ENCODE measurements at places on chromosomes 11 and 22. TPM values are rescaled to one million over a fixed set of nuclear protein-coding genes. Genes with fewer than 3 reads are reported as not detected.
A peak's percentile ranks its signal among the peaks of the same experiment; 100 is the strongest.

The OR5B21 gene
- not detected for total RNA-seq

DNA sequence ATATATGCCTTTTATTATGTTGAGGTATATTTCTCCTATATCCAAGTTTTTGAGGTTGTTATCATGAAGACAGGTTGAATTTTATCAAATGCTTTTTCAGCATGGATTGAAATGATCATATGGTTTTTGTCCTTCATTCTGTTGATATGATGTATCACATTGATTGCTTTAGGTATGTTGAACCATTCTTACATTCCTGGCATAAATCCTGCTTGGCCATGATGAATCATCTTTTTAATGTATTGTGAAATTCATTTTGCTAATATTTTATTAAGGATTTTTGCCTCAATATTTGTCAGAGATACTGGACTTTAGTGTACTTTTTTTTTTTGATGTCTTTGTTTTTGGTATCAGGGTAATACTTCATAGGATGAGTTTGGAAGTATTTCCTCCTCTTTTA, 283.8 kb upstream of the C11orf87 start:
- H3K4me1 ChIP-seq = peaks cover 2% of the 10 kb centered on the region
- H3K36me3 ChIP-seq = peaks cover 1% of the 10 kb centered on the region
- no peaks in the 10 kb centered on the region for H3K27me3 ChIP-seq
- DNase-seq = no peak
- no peak overlapping the region for H3K27ac ChIP-seq

- H3K4me3 ChIP-seq = no peak overlapping the region
- peaks cover 49% of the 10 kb centered on the region for H3K4me1 ChIP-seq
- H3K36me3 ChIP-seq = no peaks in the 10 kb centered on the region
- peak overlapping the region; percentile 88 for H3K27ac ChIP-seq
These were observed 100.9 kb downstream of the MRTFA start for GRCh38 chr22:40535642-40536041.

DNA sequence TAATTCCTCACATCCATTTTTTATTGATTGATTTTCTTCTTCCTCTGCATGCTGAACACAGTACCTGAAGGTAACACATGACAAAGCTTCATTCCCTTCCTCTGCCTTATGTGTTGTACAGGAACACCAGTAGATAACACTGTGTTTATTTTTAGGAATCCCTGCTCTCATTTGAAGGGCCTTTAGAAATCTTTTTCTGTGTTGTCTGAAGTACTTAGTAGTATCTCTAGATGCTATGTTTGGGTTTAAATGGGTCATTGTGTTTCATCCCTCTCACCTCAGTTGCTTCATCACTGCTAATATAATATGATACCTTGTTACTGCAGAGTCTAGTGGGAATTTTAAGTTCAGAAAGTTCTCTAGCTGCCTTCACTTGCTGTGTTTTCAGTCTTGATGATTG, 10.2 kb downstream of the MADD start:
- no peak overlapping the region for H3K27ac ChIP-seq
- H3K36me3 ChIP-seq = peaks cover 48% of the 10 kb centered on the region
- no peak for DNase-seq
- no peak overlapping the region for H3K4me3 ChIP-seq
- no peaks in the 10 kb centered on the region for H3K4me1 ChIP-seq
- no peaks in the 10 kb centered on the region for H3K27me3 ChIP-seq

All from chondrocyte (in vitro differentiated cells).